Sciatic nerve (tissue), 2 donors: ENCODE measurements at places on chromosomes 3 and 15. TPM values are rescaled to one million over a fixed set of nuclear protein-coding genes. Genes with fewer than 3 reads are reported as not detected.

The CMTM8 gene
- total RNA-seq, result 7.6 TPM

The GOLGA6D gene
- 0.18 TPM for total RNA-seq

The SLC22A14 gene
- total RNA-seq, result 0.13 TPM

The CSPG5 gene
- total RNA-seq, result 0.67 TPM

The CYP8B1 gene
- not detected for total RNA-seq

The XCR1 gene
- total RNA-seq, result 0.27 TPM

The ITGA11 gene
- total RNA-seq, result 10.3 TPM

The SLC2A2 gene
- not detected for total RNA-seq

The ZNF80 gene
- not detected for total RNA-seq

The GATM gene
- 288 TPM for total RNA-seq

The LHFPL4 gene
- not detected for total RNA-seq

The IL5RA gene
- total RNA-seq, result 0.49 TPM

The ADCY5 gene
- total RNA-seq, result 16.8 TPM

The ACTL6A gene
- 39.7 TPM for total RNA-seq

The CDHR4 gene
- 1.6 TPM for total RNA-seq

The HEG1 gene
- total RNA-seq, result 87.4 TPM

The AADACL2 gene
- total RNA-seq, result not detected

The IL17RD gene
- total RNA-seq, result 14.8 TPM

The RHCG gene
- not detected for total RNA-seq

The B3GNT5 gene
- total RNA-seq, result 30.3 TPM

The SAMMSON gene
- total RNA-seq, result 3.4 TPM

The C3orf49 gene
- total RNA-seq, result not detected

The SKOR1 gene
- total RNA-seq, result 1.3 TPM

The ITIH1 gene
- total RNA-seq, result not detected

The CLDN11 gene
- total RNA-seq, result 88.2 TPM

The TMEM207 gene
- not detected for total RNA-seq

The NOX5 gene
- 0.45 TPM for total RNA-seq

The GOLGA8T gene
- 1.5 TPM for total RNA-seq

The PTPN23 gene
- total RNA-seq, result 53.7 TPM

The SOX14 gene
- total RNA-seq, result not detected

The TERC gene
- 6.3 TPM for total RNA-seq

The MYZAP gene
- 3.7 TPM for total RNA-seq

The CCR9 gene
- total RNA-seq, result 0.31 TPM

The NRROS gene
- total RNA-seq, result 10.0 TPM

The WDR72 gene
- total RNA-seq, result not detected

The ZNF385D gene
- 32.3 TPM for total RNA-seq

The SLC9C1 gene
- 0.94 TPM for total RNA-seq
